Stimulated activated CD4-positive, alpha-beta T cell treated with anti-CD3 and anti-CD28 coated beads, Interleukin-15, amount 100 ng/mL, for 48 hours (primary cell): ENCODE measurements at places on chromosomes 3 and 15.

- DNase-seq, result peak; percentile 2
Observed at GRCh38 chr3:172341482-172342059, 106.7 kb downstream of the GHSR start.

- DNase-seq, result no peak
Observed at GRCh38 chr3:105826778-105827634, 41.8 kb downstream of the CBLB start.

DNA sequence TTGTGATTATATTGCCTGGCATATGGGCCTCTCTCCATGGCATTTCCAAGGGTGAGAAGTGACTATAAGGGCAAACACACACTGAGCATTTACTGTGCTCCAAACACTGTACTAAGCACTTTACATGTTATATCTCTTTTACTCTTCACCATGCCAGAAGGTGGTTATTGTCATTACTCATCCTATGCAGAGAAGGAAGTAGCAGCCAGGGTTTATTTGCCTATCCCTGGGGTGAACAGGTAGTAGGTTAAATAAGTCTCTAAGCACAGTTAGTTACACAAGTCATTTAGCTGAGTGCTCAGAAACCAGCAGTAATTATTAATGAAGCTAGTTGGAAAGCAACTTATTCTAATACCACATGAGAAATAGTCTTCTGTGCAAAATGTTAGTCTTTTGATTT is 109.9 kb upstream of the SYNPR start:
- DNase-seq, result no peak

GRCh38 chr15:48352474-48353072 is 21.3 kb downstream of the DUT start:
- peak; percentile 31 for DNase-seq

DNA sequence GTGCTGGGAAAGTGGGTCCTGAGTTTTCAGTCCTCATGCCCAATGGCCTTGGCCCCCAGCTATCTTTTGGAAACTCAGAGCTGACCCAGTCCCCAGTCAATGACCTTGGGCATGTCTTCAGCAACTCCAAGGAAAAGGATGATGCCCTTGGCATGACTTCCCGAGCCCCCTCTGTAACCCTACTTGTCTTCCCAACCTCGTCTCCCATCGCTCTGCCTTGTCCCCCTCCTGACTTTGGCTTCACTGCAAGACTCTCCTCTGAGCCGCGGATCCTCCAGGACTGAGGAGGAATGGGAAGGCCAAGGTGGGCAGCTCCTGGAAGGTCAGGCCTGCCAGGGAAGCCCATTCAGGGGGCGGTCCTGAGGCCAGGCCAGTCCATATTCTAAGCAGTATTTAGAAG is 73.5 kb upstream of the MEF2A start:
- DNase-seq, result no peak

- DNase-seq, result no peak
Observed at GRCh38 chr3:101138817-101139216, 145.6 kb upstream of the ABI3BP start.
